CD4-positive, alpha-beta memory T cell (primary cell): ENCODE measurements at places on chromosomes 5 and 9.

- no peak for DNase-seq
Measured at GRCh38 chr9:97970165-97970564, 13.0 kb upstream of the ANP32B start.

- DNase-seq = no peak
Measured at GRCh38 chr5:169583101-169583423, 511 bp upstream of the SPDL1 start.

DNA sequence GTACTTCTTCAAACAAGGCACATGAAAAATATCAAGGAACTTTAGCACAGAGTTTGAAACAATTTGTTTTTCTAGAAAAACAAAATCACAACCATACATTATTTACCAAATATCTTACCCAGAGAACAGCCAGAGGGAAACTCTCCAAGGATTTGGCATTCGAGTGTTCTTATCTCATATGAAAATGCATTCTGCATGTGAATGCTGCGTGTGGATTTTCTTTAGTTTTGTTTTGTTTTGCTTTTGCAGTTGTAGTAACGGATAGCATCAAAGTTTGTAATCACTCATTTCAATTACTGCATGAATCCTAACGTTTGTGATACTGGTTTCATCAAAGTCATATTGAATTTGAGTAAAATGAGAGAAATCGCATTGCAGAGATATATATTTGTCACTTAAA is 28.0 kb downstream of the ADAMTSL1 start:
- no peak for DNase-seq

DNA sequence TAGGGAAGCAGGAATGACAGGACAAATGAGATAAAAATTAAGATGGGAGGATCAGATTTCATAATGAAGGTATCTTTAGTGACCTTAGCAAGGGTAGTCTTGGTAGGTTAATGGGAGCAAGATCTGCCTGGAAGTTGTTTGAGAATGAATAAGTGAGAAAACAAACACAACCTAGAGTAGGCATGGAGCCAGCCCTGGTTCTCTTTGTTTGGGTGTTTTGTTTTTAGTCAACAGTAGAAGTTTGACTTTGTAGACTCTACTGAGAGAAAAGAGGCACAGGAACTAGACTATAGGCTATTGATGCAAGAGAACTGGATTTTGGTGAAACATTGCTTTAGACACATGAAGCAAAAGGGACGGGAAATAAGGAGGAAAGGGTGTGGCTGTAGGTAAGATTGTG is 40.3 kb downstream of the KCNN2 start:
- no peak for DNase-seq

GRCh38 chr9:121844098-121844497 is 192.7 kb downstream of the DAB2IP start:
- no peak for DNase-seq

DNA sequence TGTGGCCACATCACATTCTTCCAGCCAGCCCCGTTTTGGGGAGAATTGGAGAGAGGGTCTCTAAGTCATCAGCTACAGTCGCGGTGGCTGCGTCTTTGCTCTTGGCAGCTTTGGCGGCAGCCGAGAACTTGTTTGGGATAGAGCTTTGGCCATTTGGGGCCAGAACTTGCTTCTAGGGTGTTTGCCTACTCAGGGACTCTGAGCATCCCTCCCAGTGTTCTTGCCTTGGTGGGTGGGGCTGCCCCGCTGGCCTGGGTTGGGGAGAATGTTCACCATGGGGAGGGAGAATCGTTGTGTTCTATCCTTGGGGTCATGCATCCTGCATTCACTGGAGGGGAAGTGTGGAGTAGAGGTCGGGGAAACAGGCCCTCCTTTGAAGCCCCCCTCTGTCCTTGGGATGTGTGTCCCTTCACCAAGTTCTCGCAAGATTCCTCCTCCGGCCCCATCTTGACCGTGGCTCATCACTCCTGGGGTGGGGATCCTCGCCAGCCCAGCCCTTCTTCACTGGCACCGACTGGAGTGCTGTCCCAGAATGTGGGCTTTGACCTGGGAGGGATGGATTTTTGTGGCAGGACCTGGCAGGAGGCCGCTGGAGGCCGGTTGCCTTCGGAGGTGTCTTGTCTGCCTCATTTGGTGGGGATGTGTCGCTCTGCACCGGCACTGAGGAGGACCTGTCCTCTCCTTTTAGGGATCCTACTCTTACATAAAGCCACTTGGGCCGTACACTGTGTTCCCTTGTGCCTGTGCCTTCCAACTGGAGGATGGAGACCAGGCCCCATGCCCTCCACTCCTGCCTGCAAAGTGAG is 3.5 kb downstream of the PHF2 start:
- DNase-seq = no peak

GRCh38 chr5:9625286-9625685 is 4.9 kb downstream of the TAS2R1 start:
- no peak for DNase-seq

DNA sequence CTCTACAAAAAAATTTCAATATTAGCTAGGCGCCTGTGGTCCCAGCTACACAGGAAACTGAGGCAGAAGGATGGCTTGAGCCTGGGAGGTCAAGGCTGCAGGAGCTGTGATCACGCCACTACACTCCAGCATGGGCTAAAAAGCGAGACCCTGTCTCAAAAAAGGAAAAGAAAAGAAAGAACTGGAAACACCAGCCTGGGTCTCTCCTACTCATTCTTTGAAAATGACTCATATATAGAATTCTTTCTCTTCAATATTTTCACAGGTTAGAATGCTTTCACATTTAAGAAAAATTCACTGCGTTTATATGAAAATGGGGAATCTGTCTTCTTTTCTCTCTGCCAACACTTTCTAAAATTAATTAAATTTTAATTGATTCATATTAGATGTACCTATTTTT is 115.6 kb downstream of the TRPM6 start:
- no peak for DNase-seq

DNA sequence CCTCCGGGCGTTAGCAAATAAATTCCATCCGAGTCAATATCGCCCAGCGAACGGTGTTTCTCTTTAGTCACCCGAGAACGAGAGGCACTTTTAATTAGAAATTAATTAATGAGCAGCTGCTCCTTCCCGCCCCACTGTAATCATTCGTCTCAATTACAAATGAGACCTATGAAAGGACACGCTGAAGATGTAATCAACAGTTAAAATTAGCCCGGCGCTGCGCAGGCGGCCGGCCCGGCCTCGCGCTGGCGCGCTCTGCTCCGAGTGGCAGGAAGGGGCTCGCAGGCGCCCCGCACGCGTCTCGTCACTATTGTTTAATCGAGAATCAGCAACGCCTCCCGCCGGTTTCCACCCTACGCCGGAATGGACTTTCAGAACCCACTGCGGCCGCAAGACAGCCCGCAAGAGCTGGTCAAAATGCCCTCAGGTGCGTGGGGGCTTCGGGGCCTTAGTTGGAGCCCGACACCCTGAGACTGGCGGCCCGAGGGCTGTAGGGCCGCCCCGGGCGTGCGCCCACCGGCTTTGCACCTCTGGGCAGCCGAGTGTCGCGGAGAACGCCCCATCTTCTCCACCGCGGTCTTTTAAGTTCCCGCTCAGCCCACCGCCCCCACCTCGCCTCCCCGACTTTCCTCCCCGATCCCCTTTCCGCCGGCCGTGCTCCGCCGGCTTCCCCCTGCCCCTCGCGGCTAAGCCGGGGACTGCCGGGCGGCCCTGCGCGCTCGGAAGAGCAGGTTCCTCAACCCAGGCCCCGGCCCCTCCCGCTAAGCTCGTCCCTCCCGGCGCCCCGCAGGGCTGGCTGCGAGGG is 597 bp upstream of the IRX4 start:
- no peak for DNase-seq

DNA sequence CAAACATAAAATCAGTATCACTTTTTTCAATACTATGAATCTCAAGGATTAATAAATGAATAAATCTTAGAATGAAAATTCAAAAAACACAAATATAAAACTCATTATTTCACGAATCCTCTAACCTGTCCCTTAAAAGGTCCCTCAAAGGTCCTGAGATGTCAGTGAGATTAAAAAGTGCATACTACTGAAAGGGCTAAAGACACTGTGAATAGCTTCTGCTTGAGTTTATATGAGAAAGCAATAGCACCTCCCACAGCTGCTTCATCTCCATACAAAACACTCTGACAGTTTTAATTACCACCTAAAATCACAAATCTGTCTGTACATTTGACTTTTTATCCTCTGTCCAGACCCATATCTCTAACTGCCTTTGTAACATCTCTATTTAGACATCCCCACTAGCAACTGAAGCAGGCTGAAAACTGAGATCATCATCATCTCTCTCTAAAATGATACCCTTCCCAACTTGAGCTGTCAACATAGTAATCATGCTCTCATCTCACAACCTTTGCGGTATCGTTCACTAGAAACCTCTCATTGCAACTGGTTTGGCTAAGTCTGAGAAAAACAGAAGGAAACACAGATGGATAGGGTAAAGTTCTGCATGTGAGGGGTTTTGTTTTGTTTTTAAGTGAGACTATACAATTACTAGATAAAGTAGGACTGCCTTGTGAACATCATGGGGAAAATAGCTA is 56.3 kb downstream of the TBCA start:
- no peak for DNase-seq

DNA sequence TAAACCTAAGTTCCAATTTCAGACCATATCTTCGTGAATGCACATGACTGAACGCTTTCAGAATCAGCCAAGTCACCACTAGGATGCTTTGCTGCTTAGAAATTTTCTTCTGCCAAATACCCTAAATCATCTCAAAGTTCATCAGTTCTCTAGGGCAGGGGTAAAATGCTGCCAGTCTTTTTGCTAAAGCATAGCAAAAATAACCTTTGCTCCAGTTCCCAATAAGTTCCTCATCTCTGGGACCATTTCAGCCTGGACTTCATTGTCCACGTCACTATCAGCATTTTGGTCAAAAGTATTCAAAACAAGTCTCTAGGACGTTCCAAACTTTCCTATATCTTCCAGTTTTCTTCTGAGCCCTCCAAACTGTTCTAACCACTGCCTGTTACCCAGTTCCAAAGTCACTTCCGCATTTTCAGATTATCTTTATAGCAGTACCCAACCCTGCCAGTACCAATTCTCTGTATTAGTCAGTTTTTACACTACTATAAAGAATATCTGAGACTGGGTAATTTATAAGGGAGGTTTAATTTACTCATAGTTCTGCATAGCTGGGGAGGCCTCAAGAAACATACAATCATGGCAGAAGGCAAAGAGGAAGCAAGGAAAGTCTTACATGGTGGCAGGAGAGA is 74.8 kb downstream of the NR3C1 start:
- no peak for DNase-seq

GRCh38 chr9:132787748-132788159 is 90.3 kb downstream of the AK8 start:
- DNase-seq = no peak

DNA sequence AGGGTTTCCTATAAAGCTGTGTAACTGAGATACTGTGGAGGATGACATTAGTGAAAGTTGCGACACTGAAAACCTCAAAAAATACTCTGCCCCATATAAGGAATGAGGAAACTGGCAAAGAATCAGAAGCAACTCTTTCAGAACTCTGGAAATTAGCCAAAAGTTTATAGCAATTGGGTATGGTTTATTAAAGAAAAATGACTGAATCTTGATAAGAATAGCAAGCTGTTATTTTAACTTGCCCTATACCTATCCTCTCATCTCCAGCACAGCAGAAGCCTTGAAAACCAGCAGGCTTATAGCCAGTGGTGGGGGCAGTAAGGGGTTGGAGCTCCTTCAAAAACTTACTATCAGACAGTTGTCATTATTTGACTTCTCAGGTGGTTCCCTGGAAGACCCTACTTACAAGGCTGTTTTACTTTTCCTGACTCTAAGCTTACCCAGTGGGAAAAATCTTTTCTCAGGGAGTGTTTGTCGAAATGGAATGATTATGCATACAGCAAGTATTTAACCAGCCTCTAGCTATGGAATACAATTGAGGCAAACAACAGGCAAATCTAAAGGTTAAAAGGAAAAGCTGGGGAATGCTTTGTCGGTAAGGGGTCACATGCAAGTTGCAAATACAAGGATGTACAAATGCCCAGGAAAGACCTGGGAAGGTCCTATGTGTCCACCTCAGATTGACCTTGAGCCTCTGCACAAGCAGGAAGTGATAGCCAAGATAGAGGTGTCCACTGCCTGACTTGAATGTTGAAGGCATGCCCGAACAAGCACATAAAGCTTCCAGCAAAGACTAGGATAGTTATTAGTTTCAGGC is 21.0 kb upstream of the FAM151B start:
- DNase-seq = no peak

- no peak for DNase-seq
Measured at GRCh38 chr9:1284727-1285126, 234.6 kb downstream of the DMRT2 start.

DNA sequence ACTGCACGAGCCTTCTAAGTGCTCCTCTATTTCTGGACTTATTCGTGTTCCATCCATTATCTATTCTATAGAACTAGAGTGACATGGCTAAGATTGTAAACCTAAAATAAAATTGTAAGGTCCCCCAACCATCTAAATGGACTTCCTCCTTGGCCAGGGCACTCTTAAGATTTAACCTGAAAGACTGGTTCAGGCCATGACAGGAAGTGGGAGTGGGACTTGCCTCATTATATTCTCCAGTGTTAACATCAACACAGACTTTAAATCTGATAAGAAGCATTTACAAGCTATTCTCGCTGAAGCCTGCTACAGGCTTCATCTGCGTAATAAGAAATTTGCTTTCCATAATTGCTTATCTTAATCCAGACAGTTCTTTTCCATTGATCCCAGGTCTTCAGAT is 117.0 kb downstream of the SSBP2 start:
- no peak for DNase-seq

DNA sequence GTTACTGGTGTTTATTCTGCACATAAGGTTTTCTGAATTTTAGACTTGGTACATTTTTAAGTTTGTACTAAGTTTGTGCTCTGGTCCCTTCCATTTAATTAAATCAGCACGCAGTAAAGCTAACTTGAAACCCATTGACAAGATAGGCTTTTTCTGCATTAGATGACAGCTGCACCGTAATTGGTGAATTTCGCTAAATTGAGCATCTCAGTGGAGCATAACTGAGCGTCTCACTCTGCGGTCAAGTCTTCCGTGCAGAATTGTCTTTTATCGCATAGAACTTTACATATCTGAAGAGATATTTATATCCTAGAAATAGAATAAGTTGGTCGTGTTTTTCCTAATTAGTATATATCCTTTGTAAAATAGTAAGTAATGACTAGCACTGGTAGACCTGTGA is 4.1 kb downstream of the SUB1 start:
- DNase-seq = no peak

DNA sequence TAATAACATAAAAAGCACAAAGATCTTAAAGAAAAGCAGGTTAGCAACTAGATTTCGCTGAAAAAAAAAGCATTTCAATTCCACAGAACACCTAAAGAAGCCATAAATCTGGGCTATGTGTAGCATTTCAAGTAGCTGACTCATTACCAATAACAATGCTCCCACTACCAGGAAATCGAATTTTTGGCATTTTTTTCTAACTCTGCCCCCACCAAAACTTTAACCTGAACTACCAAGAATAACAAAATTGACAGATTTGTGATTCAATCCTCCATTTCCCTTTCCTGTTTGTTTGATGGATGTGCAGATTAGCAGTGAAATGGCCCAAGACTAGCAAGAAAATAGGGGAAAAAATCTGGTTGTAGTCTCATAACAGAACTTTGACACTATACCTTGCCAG is 180.2 kb downstream of the RASEF start:
- no peak for DNase-seq

DNA sequence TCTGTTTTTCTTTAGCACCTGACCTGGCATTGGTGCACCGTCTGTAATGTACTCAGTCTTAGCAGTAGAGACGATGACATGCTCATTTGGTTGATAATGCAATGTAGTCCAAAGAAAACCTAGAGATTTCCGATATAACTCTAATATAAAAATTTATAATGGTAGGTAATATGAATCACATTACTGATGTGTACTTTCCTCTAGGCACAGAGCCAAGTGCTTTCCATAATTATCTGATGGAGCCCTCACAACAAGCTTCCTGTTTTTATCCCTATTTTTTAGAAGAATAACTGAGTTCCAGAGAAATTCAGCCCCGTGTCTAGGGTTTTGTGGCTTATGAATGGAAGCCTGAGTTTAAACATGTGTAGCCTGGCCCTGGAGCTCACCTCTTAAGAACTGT is 53.7 kb downstream of the KDM4C start:
- DNase-seq = no peak
